Endothelial cell of coronary artery (primary cell): ENCODE measurements at places on chromosomes 6 and 20. TPM values are rescaled to one million over a fixed set of nuclear protein-coding genes. Genes with fewer than 3 reads are reported as not detected.

ETV7 gene
- 0.27 and 0.47 TPM in 2 replicates for total RNA-seq

RPS10 gene
- 2,279 and 2,456 TPM in 2 replicates for total RNA-seq

TRAPPC3L gene
- total RNA-seq, result 0.09 TPM in 2 replicates

MUCL3 gene
- not detected in 2 replicates for total RNA-seq

MTRF1L gene
- total RNA-seq, result 20.1 and 21.7 TPM in 2 replicates

CRISP2 gene
- total RNA-seq, result not detected in 2 replicates

NR2E1 gene
- not detected in 2 replicates for total RNA-seq

DEFB124 gene
- total RNA-seq, result not detected in 2 replicates

RAET1L gene
- not detected in 2 replicates for total RNA-seq

RAB44 gene
- under 0.01 TPM in 2 replicates for total RNA-seq

HAO1 gene
- not detected in 2 replicates for total RNA-seq

FHL5 gene
- not detected in 2 replicates for total RNA-seq

KCNB1 gene
- under 0.01 and 0.09 TPM in 2 replicates for total RNA-seq

KHDRBS2 gene
- not detected in 2 replicates for total RNA-seq

RTN4IP1 gene
- 4.6 and 6.0 TPM in 2 replicates for total RNA-seq

ZDHHC14 gene
- 5.0 and 6.5 TPM in 2 replicates for total RNA-seq

LYRM2 gene
- 9.3 and 12.3 TPM in 2 replicates for total RNA-seq

THBS2 gene
- 0.18 and 260 TPM in 2 replicates for total RNA-seq

GLP1R gene
- total RNA-seq, result not detected in 2 replicates

HLA-DRB5 gene
- 0.09 and 0.19 TPM in 2 replicates for total RNA-seq

ZNF292 gene
- 19.0 and 28.4 TPM in 2 replicates for total RNA-seq

IYD gene
- not detected in 2 replicates for total RNA-seq

AKAP12 gene
- total RNA-seq, result 154 and 226 TPM in 2 replicates

CTSZ gene
- 220 and 337 TPM in 2 replicates for total RNA-seq

RRBP1 gene
- 125 and 165 TPM in 2 replicates for total RNA-seq

LCA5 gene
- 4.0 and 4.2 TPM in 2 replicates for total RNA-seq

PAK5 gene
- total RNA-seq, result not detected in 2 replicates

HLA-DOB gene
- total RNA-seq, result 0.47 TPM in 1 of 2 replicates, not detected in the other

MAP1LC3A gene
- 14.9 and 19.2 TPM in 2 replicates for total RNA-seq

DEFB110 gene
- not detected in 2 replicates for total RNA-seq

PARD6B gene
- total RNA-seq, result 0.09 and 0.27 TPM in 2 replicates

MCCD1 gene
- total RNA-seq, result not detected in 2 replicates

CPNE5 gene
- 11.8 and 15.2 TPM in 2 replicates for total RNA-seq

RFX6 gene
- not detected in 2 replicates for total RNA-seq

SLC17A3 gene
- total RNA-seq, result not detected in 2 replicates

LAMA2 gene
- 4.0 and 25.0 TPM in 2 replicates for total RNA-seq

LY6G5C gene
- 1.1 and 1.3 TPM in 2 replicates for total RNA-seq

SYNDIG1 gene
- not detected in 2 replicates for total RNA-seq

DACT2 gene
- total RNA-seq, result not detected in 2 replicates

PTPRA gene
- total RNA-seq, result 20.6 and 28.1 TPM in 2 replicates

RPP40 gene
- 12.3 and 16.3 TPM in 2 replicates for total RNA-seq

MTFR2 gene
- 1.5 and 1.7 TPM in 2 replicates for total RNA-seq

RING1 gene
- 17.6 and 23.9 TPM in 2 replicates for total RNA-seq

GTSF1L gene
- not detected in 2 replicates for total RNA-seq

ARID1B gene
- 28.1 and 44.9 TPM in 2 replicates for total RNA-seq

SNAP25 gene
- not detected in 2 replicates for total RNA-seq

PRSS16 gene
- not detected in 2 replicates for total RNA-seq

PDE10A gene
- 12.5 and 21.6 TPM in 2 replicates for total RNA-seq

MAP7 gene
- 0.28 and 0.36 TPM in 2 replicates for total RNA-seq

HRH3 gene
- not detected in 2 replicates for total RNA-seq

PROKR2 gene
- not detected in 2 replicates for total RNA-seq

SAYSD1 gene
- 8.9 and 9.5 TPM in 2 replicates for total RNA-seq

APOM gene
- total RNA-seq, result 0.19 and 0.54 TPM in 2 replicates
